ENCODE measurements at places on chromosomes 1 and 21.
A peak's percentile ranks its signal among the peaks of the same experiment; 100 is the strongest.

DNA sequence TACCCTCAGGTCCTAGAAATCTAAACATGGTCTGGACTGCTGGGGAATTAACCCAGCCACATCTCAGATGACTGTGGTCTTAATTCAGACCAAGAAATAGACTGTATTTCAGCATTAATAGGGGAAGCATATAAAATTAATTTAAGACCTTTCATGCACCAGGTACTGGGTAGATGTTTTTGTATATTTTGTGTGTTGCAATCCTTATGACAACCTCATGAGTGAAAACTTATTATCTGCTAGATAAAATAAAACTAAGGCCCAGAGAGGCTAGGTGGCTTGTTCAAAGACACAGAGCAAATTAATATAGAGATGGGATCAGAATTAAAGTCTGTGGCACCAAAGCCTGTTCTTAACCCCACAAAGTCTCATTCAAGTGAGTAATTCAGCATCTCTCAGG lies 40.1 kb downstream of the OPTC start:
- DNase-seq: no peak

- no peak for DNase-seq
Measured at GRCh38 chr1:21935393-21935804, 1.7 kb downstream of the HSPG2 start.

DNA sequence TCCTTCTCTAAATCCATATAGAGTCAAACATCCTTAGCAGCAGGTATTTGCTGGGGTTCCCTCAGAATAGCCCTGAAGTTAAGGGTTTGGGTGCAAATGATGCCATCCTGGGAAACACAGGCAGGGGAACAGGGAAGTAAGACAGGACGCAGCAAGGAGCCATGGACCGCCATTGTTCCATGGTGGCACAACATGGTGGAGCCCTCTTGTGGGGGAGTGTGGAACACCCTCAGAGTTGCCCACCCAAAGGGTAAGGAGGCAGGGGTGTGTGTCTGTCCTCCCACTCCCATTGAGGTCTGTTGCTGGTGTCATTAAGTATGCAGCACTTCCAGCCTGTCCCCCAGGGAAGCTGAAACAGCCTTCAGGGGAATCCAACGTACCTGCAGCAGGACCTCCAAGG lies 20.4 kb upstream of the RCAN1 start:
- DNase-seq: no peak

DNA sequence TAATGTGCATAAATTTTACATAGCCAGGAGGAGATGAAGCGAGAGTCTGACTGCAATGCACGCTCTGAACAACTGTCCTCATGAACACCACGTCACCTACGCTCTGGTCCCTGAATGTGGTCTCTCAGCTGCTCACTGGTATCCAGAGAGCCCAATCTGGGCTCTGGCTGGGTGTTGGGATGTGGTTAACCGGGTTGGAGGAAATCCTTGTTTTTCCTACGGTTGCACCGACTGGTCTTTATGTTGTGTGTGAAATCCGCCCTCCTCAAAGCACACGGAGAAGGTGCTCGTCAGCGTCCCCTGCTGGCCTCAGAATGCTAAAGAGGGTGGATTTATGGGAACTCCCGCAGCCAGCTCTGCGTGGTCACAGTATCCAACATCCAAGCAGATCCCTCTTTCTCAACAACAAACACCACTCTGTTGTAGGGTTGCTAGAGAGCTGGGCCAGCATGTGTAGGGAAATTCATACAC lies 51.8 kb upstream of the FAM89A start:
- no peak for DNase-seq

DNA sequence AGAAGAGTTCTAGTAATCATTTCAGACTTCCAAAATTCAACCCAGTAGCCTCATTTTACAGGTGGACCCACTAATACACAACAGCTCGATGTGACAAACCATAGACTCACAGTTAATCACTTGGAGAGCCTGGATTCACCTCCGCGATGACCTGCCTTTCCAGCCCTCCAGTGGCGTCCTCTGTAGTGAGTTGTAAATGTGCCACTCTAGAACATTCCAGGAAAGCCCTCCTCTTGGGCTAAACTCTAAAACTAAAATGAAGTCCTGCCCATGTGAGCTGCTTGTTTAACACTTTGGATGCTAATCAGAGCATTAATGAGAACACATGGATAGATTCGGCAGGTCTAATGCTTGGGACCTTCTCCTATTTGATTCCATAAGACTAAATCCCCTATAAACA lies 140.7 kb downstream of the DHRS3 start:
- DNase-seq: no peak

DNA sequence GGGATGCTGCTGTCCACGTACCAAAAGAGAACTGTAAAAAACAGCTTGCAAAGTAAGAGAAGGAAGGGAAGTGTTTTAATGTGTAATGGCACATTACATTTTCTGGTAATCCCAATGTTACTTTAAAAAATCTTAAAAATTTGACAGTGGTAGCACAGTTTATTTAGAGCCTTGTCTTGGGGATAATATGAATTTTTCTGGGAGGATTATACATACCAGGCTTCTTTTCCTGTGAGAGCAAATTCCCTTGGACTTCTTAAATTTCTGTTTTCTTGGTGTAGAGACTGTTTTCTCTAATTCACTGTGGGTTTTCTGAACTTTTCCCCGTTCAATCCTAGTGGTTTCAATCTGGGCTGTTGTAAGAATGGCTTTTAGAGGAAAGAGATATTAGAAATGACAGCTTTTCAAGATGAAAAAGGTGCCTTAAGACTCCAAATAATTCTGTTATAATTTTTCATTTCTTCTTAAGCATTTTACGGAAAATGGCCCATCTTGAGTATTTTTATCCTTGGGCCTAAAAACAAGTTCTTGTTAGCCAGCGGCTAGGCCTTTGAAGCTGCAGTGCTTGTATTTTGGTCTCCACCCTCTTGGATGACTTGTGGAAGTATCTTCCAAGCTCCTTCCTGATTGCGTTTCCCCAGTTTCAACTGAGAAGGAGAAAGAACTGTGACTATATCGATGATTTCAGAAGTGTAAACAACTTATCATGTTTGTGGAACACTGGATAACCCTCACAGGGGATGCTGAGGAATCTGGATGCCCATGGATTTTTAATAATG lies 70.0 kb downstream of the LEPR start:
- no peak for DNase-seq

DNA sequence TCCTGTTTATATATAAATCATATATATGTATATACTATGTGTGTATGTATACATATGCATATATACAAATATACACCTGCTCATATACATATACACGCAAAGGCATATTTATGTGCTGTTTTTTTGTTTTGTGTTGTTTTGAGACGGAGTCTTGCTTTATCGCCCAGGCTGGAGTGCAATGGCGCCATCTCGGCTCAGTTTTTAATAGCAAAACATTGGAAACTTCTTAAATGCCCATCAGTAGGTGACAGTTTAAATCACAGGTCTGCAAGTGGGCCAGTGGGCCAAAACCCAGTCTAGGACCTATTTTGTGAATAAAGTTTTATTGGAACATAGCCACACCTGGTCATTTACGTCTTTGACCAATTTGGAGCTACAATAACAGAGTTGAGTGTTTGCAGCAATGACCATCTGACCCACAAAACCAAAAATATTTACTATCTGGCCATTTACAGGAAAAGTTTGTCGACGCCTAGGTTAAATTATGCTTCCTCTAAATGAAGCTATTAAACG lies 132.3 kb downstream of the TOMM20 start:
- no peak for DNase-seq

DNA sequence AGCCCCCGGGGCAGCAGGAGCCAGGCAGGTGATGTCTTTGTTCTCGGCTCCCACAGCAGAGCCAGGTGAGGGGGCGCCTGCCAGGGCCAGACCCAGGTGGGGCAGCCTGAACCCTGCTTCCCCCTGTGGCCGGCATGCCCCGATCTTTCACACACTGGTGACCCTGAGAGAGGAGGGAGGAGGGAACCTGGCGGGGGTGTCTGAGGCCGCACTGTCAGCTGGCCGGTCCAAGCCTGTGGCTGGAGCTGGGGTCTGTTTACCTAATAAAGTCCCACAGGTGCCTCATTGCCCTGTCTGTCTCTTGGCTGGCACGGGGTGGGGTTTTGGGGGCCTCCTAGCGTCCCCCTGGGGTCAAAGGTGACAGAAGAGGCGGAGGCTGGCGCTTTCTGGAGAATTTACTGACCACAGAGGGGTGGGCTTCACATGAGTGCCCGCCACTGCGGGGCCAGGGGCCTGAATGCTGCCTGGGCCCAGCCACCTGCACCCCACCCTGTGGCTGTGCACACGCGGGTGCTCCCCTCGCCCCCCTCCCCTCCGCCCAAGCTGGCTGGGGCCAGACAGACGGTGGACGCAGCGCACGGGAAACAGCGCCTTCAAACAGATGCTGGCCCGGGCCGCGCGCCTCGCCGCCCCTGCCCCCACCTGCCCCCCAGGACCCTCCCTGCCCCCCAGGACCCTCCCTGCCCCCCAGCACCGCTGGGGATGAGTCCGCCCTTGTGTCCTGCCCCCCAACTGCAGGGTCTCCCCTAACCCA lies 5.8 kb downstream of the TMEM240 start:
- DNase-seq: no peak

DNA sequence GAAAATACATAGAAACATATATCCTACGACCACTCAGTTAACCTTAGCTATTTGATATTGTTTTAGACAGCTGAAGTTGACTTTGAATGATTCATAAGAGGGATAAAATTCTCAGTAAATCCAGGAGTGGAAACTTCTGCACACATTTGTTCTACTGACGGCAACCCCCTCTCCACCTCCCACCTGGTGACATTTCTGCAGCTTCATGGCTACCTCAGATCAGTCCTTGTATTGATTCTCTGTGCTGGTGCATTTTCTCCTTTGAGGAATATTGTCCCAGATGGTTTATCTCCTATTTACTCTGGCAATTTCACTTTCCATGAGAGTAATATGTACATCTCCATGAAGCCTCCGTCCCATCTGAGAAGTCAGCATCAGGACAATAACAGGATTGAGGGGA lies 57.7 kb upstream of the COA6 start:
- DNase-seq: no peak

GRCh38 chr1:16960560-16961296 lies 19.7 kb downstream of the MFAP2 start:
- DNase-seq: no peak

GRCh38 chr1:231626951-231627614 lies 493 bp downstream of the DISC1 start:
- DNase-seq: no peak

GRCh38 chr1:195193134-195193533 lies 1415.1 kb downstream of the KCNT2 start:
- no peak for DNase-seq

- DNase-seq: no peak
Measured at GRCh38 chr1:206565995-206566394, 46.3 kb downstream of the EIF2D start.

- DNase-seq: no peak
Measured at GRCh38 chr1:188372821-188373220, 1544.1 kb downstream of the PLA2G4A start.

DNA sequence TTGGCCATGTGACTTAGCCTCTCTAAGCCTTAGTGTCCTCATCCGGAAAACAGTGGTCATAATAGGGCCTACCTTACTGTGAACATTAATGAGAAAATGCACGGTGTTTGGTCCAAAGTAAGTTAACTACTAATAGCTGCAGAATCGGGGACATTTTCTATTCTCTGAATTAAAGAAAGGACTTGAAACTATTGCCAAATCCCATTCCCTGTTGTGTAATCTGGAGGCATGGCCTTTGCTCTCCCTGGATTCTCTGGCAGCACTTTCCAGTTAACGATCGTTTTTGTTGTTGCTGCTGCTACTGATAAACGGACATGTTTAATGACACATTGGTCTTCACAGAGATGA lies 30.5 kb downstream of the FMO4 start:
- DNase-seq: no peak

- peak; percentile 12 for DNase-seq
Measured at GRCh38 chr1:231729544-231729943, 103.0 kb downstream of the DISC1 start.

DNA sequence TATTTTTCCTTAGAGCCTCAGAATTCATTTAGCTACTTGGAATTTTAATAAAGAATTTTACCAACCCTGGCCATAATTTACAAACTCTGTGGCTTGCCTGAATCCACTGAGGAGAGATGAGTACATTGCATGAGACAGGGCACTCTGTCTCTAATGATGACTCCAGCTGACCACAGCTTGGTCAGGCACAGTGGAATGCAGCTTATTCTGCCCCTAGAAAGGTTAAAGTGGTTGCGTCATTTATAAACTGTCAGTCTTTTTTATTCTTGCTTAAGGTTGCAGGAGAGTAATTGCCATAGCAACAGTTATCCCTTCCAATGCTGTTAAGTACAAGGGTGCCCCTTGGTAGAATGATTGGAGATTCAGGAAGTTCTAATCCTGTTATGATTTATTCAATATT lies 28.3 kb downstream of the PDE4B start:
- DNase-seq: peak; percentile 82

- DNase-seq: no peak
Measured at GRCh38 chr1:161209790-161210409, 5.2 kb upstream of the FCER1G start.

GRCh38 chr1:26132128-26132833 lies 20.7 kb downstream of the PDIK1L start:
- DNase-seq: no peak

- DNase-seq: no peak
Measured at GRCh38 chr1:240611228-240611618, 732 bp downstream of the GREM2 start.

DNA sequence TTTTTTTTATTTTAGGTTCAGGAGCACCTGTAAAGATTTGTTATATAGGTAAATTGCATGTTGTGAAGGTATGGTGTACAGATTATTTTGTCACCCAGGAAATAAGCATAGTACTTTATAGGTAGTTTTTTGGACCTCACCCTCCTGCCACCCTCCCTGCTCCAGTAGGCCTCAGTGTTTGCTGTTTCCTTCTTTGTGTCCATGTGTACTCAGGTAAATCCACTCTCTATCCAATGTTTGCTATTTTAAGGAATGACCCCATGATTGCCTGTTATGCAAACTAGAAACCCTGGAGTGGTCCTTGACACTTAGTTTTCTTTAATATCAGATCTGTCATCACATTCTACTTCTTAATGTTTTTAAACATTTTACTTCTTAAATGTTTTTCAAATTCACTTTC lies 33.9 kb downstream of the LHX9 start:
- no peak for DNase-seq

DNA sequence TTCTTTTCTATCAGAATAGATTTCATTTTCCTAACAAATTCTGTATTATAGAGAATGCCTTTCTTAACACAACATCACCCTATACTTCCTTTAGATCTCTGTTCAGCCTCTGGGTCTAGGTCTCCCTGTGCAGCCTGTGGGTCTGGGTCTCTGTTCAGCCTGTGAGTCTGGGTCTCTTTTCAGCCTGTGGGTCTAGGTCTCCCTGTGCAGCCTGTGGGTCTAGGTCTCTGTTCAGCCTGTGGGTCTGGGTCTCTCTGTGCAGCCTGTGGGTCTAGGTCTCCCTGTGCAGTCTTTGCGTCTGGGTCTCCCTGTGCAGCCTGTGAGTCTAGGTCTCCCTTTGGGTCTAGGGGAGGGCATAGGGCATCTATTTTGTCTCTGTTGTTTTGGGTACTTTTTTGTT lies 59.6 kb upstream of the DIP2A start:
- no peak for DNase-seq

DNA sequence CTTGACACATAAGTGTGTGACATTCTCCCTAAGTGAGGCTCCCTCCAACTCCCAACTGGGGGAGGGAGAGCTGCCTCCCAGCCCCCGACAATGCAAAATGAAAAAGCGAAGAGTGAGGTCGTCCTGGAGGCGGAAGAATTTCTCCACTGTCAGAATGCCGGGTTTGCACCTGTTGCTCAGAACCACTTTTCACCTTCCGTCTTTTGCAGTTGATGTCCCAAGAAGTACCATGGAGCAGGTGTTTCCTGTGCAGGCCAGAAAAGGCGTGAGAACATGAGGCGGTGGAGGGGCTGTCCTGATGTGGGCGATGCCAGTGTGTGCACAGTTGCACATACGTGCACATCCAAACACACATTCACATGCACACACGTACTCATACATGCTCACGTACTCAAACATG lies 158.6 kb upstream of the AJAP1 start:
- DNase-seq: no peak
